Ammon's horn (tissue), 1 donor: ENCODE measurements at places on chromosomes 7 and 10.
A peak's percentile ranks its signal among the peaks of the same experiment; 100 is the strongest.

- no peak for DNase-seq
Observed at GRCh38 chr10:101308051-101308450, 45.9 kb upstream of the BTRC start.

DNA sequence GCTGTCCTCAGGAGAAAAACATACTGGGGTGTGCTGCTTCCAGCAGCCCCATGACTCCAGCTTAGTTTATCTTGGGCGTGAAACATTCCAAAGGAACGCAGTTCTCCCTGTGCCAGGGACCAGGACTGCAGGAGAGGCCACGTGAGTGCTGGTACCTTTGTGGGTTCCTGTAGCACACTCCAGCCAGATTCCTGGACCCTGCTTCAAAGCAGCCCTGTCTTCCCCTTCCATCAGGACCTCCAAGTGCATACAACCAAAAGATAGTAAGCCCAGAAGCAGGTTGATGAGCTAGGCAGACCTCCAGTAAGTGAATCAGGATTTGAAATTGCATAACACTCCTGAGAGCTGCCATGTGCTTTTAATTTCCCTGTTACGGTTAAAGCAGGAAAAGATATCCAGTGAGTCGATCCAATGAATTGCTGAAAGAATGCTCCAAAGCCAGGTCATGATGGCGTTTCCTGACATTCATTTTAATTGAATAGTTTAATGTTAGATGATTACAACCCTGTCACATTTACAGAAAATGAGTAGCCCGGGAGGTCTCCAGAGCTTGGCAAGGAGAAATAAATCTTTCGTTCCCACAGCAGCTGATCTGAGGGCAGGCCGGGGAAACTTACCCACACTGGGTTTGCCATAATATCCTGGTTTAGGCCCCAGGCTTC, 38.9 kb upstream of the CPXM2 start:
- peak; percentile 11 for DNase-seq

- peak; percentile 52 for DNase-seq
Observed at GRCh38 chr10:92291921-92292845, 1.2 kb downstream of the MARCHF5 start.

DNA sequence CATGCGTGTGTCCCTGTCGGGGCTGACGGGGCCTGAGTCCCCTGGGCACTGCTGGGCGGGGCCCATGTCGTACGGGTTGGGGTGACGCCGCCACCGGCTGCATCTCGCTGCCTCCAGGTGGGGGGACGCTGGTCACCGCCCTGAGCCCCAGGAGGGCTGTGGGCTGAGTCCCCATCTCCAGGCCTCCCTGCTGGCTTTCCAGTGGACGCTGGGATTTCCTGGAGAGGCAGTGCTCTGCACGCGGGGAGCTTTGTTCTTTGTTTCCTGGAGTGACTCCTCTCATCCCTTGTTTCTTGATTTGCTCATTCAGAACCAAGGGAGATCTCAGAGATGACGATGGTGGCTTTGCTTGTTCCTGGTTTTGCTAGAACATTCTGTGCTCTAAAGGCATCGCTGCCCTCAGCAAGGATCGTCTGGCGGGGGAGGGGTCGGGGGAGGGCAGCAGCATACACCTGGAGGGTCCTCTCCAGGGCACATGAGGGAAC, 21.0 kb downstream of the PWWP2B start:
- DNase-seq = no peak

GRCh38 chr10:33179067-33179466, 155.4 kb downstream of the NRP1 start:
- no peak for DNase-seq

GRCh38 chr10:9243941-9244411, 1189.5 kb downstream of the GATA3 start:
- peak; percentile 37 for DNase-seq

DNA sequence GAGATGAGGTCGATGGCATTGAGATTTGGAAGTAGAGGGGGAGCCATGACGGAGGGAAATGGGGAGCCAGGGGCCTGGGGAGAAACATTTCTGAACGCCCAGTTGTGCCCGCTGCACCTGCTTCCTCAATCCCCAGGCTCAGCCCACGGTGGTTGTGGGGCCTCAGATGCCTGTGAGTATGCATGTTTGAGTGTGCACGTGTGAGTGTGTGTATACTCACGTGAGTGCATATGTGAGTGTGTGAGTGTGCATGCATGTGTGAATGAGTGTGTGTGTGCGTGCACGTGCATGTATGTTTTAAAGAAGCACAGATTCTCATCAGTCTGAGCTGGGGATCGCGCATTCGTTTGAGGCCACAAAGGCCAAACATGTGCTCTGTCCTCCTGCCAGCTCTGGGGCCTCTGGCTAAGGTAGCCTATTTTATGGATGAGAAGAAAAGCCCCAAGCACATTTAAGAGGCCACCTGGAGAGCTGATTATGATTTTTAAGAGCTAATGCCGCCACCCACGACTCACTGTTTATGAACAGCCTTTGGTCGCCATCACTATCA, 154.8 kb downstream of the ARHGAP12 start:
- DNase-seq = no peak

- no peak for DNase-seq
Observed at GRCh38 chr10:60541451-60541850, 151.8 kb upstream of the ANK3 start.

DNA sequence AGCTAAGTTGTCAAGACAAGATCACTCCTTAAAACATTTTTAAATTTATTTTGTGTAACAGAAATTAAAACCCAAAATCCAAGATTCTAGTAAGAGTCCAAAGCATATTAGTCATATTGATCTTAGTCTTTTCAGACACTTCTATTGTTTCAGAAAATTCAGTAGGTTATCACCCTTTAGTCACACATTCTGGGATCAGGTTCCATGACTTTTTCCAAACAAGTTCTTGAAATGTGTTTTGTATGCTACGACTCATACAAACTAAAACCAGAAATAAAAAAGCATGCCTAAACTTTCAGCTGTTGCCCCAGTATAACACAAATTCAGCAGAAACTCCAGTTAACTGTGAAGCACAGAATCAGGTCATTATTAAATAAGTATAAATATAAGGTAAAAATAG, 10.7 kb downstream of the SEMA3D start:
- DNase-seq = no peak

GRCh38 chr7:51139796-51140195, 176.8 kb downstream of the COBL start:
- no peak for DNase-seq

GRCh38 chr10:63537536-63537935, 16.3 kb downstream of the REEP3 start:
- no peak for DNase-seq

- DNase-seq = no peak
Observed at GRCh38 chr10:98267069-98267893, 713 bp downstream of the LOXL4 start.

DNA sequence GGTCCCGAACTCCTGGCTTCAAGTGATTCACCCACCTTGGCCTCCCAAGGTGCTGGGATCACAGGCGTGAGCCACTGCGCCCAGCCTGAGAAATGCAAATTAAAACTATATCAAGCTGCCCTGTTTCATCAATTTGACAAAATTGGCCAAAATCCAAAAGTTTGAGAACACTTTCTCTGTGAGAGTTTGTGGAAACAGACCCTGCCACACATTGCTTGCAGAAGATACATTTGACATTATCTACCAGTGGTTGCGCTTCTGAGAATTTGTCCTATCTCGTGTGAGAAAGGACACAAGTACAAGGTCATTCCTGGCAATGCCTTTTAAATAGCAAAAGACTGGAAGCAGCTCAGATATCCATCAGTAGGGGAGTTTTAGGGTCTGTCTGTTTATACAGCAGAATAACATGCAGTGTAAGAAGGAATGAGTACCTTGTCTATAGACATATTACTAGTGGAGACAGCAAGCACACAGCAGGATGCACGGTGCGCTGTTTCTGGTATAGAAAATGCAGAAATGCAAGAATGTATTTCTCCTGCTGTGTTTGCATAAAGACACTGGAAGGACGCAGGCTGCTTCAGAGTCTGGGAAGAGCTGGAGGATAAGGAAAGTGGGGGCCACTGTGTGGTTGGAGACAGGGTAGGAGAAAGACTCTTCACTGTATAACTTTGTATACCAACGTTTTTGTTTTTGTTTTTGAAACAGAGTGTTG, 4.3 kb downstream of the LHPP start:
- no peak for DNase-seq

GRCh38 chr10:125479059-125479458, 203.9 kb downstream of the TEX36 start:
- no peak for DNase-seq

GRCh38 chr7:104878577-104878976, 135.4 kb upstream of the KMT2E start:
- no peak for DNase-seq

- DNase-seq = no peak
Observed at GRCh38 chr7:134422008-134422407, 36.9 kb downstream of the AKR1B1 start.

- no peak for DNase-seq
Observed at GRCh38 chr7:99499371-99499720, 735 bp downstream of the ZNF394 start.

- DNase-seq = no peak
Observed at GRCh38 chr10:26457088-26457487, 18.9 kb downstream of the APBB1IP start.

GRCh38 chr10:129694184-129694583, 227.1 kb downstream of the MGMT start:
- no peak for DNase-seq

- DNase-seq = peak; percentile 25
Observed at GRCh38 chr10:72637398-72637857, 11.5 kb upstream of the MICU1 start.

DNA sequence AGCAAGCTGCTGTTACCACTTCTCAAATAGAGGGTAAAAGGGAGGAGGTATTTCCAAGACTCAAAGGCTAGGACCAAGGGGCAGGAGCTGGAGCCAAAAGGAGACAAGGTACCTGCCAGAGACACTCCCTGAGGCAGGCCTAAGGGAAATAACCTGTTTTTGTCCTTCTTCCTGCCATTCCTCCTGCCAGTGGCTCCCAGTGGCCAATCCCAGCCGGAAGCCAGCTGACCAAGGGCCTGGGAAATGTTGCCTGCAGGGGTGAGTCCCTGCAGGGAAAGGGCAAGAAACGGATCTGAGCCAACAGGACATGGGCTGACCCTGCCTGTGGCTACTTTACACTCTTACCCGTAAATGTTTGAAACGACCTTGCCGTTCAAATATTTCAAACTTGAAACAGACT, 3.5 kb downstream of the CYTH3 start:
- DNase-seq = no peak

DNA sequence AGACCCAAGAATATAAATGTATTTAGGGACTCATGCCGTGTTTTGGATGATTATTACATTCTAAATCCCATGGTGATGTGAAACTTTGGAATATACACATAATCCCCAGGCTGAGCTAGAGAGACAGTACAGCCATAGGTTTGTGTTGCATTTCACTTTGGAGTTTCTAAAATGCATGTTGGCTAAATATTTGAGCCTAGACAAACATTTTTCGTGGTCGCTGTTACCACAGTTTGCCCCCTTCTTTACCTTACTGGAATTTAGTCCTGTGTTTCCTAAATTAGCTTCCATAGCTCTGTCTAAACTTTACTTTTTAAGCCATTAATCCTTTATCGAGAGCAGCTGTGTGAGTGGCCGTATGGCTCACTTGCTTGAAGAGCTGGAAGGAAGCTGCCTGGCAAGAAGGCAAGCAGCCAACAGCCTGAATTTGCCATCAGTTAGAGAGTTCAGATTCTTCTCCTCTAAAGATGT, 192.0 kb downstream of the BICC1 start:
- DNase-seq = peak; percentile 41

DNA sequence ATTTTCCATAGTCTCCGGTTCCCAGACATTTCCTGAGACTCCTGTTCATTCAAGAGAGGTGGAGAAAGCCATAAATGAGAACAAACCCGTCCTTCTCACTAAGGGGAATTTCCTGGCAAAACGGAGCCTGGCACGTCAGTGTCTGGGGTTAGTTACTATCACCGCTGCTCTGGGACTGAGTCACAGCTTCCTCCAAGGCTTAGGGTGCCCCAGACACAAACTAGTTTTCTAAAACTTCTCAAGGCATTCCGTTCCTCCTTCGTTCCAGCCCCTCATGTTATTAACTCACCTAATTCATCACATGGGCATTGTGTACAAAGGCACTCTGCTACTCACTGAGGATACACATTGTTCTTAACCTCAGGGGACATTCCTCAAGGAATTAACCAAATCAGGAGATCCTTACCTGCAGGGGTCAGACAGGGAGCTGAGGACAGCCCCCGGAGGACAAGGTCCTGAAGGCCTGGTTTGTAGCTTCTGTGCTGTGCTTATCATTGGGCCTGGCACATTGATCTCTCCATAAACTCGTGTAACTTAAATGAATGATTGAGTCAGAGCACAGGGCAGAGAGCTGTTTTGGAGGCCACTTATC, 103.0 kb upstream of the KLF6 start:
- DNase-seq = peak; percentile 20

DNA sequence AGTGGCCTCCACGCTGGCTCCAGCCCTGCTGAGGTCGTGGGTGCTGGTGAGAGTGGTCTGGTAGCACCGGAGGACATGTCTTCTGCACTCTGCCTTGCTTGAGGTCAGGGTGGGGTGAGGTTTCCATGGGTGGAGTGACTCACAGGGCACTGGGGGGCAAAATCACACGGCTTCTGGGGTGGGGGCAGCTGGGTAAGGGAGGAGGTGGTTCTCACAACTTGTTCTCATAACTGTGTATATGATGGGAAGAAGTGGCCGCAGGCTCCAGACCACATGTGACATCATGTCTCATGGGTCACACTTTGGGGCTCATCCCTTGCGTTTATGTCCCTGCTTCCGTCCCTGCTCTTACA, 884 bp upstream of the PRF1 start:
- no peak for DNase-seq

GRCh38 chr10:63667596-63668480, 146.6 kb downstream of the REEP3 start:
- no peak for DNase-seq

- no peak for DNase-seq
Observed at GRCh38 chr10:91616137-91616536, 16.7 kb downstream of the PPP1R3C start.

- DNase-seq = peak; percentile 69
Observed at GRCh38 chr10:1199897-1200721, 143.9 kb downstream of the WDR37 start.

GRCh38 chr10:78354101-78354500, 320.4 kb downstream of the RPS24 start:
- no peak for DNase-seq

GRCh38 chr7:5758286-5758685, 23.2 kb downstream of the RNF216 start:
- DNase-seq = no peak

DNA sequence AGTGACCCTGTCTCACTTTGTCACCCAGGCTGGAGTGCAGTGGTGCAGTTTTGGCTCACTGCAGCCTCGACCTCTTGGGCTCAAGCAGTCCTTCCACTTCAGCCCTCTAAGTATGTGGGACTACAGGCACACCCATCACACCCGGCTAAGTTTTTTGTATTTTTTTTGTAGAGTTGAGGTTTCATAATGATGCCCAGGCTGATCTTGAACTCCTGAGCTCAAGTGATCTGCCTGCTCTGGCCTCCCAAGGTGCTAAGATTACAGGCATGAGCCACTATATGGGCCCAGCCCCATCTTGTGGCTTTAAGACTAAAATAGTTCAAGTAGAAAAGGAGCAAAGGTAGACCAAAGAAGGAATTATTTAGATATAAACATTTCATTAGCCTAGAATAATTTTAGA, 65.5 kb downstream of the MLLT10 start:
- DNase-seq = no peak

- DNase-seq = no peak
Observed at GRCh38 chr10:123229927-123230630, 75.9 kb downstream of the BUB3 start.

GRCh38 chr7:50792342-50793119, 9.8 kb upstream of the GRB10 start:
- no peak for DNase-seq

GRCh38 chr7:81611040-81611439, 158.8 kb downstream of the HGF start:
- no peak for DNase-seq
